HTR-8/SVneo (cell line): ENCODE measurements at places on chromosomes 13 and 19.
A peak's percentile ranks its signal among the peaks of the same experiment; 100 is the strongest.

- DNase-seq = no peak
Measured at GRCh38 chr13:41740479-41740878, 220.4 kb downstream of the VWA8 start.

GRCh38 chr13:52847682-52848432 is 583 bp downstream of the PCDH8 start:
- no peak for DNase-seq

DNA sequence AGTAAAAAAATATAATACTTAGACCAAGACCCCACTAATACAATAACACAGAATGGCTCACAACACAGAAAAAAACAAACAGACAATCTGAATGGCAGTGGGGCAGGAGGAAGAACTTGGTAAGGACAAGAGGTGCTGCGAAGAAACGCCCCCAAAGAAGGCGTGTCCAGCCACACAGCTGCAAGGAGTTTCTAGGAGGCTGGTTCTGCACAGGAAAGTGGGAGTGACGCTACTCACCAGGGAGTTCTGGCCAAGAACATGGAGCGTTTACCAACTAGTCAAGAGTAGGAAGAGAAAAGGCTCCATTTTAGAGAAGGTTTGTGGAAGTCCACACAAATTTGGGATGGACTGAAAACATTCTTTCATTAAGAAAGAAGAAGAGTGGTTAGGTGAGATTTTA is 95.3 kb upstream of the SLC15A1 start:
- DNase-seq = no peak

GRCh38 chr19:5628461-5628860 is 5.6 kb downstream of the SAFB start:
- DNase-seq = no peak

DNA sequence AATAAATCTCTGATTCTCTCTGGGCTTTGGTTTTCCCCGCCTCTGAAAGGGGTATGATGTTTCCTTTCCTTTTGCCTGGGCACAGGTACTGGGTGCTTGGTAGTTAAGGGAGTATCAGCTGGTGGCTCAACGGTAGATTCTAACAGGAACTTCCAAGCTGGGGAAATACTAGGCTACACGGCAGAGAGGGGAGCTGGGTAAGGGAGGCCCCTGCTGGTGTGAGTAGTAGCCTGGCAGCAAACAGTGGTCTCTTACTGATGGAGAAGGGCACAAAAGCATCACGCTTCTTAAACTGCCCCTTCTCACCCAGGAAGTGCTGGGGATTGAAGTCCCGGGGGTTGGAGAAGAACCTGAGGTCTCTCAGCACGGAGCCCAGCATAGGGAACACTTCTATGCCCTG is 26.9 kb upstream of the CYP2A7 start:
- peak; percentile 41 for DNase-seq
